ENCODE measurements at places on chromosomes 7 and 10.

- no peak for DNase-seq
These were observed 399.0 kb downstream of the GRID1 start for GRCh38 chr10:85967594-85967993.

DNA sequence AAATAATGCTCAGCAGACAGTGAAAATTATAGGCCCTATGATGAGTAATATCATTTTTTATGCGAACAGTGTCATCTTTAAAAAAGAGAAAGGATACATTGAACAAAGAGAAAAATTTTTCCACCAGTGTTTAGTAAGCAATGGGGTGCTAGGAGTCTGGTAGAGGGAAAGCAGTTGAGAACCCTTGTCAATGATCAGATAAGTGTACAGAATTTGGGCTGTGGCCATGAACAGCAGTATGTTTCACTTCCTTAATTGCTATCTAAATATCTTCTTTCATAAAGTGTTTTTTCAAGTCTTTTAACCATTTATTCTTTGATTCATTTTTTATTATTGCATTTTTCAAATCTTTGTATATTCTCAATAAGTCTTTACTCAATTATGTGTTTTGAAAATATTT is 750.7 kb upstream of the KCND2 start:
- peak; percentile 28 for DNase-seq

DNA sequence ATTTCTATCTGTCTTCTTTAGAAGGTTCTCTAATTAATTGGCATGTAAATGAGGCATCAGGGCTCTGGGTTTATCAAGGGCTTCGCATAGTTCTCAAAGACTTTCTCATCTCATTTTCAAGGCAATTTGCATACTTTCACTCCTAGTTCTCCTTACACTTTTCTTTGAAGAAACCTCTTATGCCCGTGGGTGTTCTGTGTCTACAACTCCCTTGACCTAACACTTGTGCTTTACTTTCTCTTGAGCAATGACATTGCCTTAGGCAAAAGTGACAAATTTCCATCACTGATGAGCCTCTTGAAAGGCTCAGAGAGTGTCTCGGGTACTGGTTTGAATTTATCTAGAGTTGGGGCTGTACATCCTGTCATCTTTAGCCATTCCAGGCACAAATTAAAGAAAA is 74.7 kb upstream of the ITPRID1 start:
- DNase-seq = no peak

DNA sequence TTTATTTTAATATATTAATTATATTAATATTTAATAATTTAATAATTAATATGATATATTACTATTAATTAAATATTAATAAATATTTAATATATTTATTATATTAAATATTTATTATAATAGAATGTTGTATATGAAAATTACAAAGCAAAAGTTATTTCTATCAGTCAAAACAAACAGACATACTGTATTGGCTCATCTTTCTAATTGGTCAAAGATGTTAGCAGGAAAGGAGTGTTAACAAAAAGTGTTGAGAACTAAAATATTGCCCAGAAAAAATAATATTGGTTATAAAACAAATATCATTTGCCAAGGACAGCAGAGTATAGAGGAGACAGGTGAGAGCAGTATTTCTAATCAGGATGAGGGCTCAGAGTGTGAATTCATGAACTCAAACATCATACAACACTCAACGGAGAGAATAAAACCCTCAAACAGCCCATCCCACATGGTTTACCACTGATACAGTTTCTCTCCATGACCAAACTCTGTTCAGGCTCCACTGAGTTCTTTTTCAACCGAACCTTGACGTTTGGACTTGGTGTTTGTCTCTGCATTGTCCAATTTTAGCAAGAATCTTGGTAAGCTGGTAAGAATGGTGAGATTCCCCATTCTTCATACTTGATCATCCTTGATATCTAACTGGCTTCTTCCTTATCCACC is 58.0 kb downstream of the TSPAN12 start:
- no peak for DNase-seq

DNA sequence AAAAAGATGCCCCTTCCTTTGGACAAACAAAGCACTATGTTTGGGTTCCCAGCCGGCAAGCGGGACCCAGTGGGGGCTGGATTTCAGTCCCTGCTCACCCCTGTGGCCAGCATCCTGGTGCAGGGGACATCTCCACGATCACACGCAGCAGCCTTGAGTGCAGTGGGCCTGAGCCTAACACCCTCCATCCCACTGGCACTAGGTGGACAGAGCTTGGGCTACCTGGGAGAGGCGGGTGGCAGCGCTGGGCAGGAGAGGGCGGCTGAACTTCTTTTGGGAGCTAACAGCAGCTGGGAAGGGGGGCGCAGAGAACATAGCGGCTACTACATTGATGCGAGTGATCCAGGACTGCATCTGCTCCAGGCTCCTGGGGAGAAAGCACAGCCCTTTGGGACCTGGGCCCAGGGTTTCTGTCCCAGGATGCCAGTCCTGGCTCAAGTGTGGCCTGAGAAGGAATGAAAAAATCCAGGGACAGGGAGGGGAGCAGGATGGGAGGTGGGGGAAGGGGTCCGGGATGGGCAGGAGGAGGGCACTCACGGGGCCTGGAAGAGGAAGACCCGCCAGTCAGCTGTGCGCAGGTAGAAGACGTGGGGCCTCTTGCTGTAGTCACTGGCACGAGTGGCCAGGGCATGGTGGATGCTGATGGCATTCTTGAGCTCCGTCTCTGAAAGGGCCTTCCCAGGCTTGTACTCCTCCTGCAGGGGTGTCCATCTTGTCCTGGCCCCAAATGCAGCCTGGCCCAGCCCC is 9.0 kb downstream of the NFKB2 start:
- DNase-seq = no peak

DNA sequence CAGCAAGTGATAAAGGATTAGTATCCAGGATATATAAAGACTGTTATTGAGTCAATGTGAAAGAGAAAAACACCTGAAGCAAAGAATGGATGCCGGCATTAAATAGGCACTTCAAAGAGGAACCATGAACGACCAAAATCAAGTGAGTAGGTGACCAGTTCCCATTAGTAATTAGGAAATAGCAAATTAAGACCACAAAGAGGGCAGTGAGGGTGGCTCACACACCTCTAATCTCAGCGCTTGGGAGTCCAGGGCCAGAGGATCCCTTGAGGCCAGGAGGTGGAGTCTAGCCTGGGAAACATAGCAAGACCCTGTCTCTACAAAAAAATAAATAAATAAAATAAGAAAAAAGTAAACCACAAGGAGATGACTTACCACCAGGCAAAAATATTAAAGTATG is 1.5 kb upstream of the ANTXRL start:
- DNase-seq = no peak

DNA sequence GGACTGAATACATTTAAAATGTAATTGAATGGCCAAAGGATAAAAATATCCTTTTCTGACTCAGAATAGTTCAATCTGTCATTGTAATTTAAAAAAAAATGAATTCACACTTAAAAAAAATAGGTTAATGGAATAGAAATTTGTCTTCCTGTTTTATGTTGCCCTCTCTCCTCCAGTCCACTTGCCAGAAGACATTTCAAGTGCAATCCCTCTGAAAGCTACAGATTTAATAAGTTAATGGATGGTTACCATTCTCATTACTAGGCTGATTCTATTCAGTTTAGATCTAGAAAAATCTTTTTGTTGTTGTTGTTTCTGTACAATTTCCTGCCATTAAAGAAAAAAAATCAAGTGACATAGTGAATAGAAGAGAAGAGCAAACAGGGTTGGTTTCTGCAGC is 142.9 kb downstream of the SKAP2 start:
- DNase-seq = no peak

- DNase-seq = no peak
These were observed 102.1 kb upstream of the TMEM168 start for GRCh38 chr7:112892263-112892662.

GRCh38 chr7:18096087-18096486 is 68.4 kb upstream of the PRPS1L1 start:
- DNase-seq = no peak

- DNase-seq = peak; percentile 81
These were observed 23.8 kb downstream of the SEMA3C start for GRCh38 chr7:80895056-80895455.

DNA sequence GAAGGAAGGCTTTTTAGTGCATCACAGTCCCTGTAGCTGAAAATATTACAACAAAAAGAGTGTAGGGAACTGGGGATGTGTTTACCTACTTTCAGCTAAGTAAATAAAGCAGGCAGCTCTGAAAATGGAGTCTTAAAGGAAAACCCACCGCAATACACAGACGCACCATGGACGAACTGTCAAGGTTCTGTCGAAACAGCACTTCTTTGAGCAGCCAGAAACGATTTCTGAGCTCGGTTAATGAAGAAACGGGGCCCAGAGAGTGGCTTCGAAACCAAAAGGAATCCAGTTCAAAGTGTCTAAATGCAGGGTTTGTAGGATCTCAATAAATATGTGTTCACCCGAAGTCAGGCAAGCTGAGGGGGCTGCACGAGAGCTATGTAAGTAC is 275.4 kb upstream of the NEBL start:
- no peak for DNase-seq

DNA sequence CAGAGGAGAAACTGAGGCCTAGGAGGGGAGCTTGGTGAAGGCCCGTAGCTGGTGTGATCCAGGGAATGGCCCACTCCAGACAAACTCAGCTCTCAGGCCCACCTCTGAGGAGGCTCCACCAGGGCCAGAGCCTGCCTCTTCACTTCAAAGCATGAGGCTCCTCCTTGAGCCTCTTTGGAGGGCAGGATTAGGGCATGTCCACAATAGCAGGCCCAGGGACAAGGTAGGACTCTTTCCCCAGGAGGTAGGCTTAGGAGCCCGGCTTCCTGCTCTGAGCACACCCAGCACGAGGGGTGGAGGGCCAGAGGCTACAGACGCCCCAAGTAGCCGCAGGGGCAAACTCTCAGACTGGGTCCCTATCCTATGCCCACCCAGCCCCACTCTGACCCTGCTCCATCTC is 164.6 kb upstream of the ZMIZ1 start:
- DNase-seq = no peak

DNA sequence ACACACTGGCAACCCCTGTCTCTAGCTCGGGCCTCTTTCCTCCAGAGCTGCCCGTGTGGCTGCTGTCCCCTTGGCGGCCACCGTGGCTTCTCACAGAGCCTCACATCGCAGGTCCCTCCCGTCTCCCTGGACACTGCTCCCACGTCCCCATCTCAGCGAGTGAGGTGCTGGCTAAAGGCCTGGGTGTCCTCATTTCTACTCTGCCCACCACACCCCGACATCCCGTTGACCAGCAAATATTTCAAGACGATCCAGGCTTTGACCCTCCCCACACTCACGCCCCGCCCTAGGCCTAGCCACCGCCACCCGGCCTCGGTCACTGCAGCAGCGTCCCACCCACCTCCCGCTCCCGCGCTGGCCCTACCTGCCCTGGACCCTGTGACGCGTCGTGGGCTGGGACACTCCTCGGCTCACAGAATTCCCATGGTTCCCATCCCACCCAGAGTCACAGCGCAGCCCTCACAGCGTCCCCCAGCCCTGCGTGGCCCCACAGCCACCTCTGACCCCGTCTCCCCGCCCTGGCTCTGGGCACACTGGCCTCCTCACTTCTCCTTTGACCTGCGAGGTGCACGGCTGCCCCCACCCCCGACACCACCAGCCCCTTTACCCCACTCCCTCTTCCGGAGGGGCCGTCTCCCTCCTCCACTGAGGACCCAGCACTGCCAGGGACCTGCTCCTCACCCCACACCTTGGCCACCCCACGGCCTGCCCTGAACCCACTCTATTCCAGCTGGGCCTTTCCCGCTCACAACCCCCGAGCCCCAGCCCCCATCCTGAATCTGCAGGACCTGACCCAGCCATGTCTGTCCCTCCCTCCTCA is 6.9 kb downstream of the ADAP1 start:
- DNase-seq = no peak

DNA sequence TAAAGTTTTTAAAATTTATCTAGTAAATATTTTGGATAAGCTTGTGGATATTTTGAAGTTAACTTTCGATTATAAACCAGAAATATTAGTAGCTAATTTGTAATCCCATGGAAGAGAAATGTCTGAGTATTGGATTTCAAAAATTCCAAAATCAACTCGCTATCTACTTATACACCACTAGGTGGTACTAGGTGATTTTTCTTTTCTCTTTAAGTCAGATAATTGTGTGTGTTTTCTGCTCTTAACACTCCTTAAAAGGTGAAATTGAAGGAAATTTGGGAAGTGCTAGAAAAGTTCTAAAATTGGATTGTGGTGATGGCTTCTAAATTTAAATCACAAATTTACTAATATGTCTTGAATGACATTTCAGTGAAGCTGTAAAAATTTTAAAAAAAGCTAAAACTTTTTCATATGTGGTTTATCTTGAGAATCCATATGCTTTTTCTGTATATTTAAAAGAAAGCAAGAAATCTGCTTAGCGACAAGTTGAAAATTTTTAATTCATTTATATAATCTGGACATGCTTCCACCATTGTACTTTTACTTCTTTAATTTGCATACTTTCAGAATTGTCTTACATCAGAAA is 90.2 kb downstream of the IPMK start:
- peak; percentile 68 for DNase-seq

- DNase-seq = no peak
These were observed 285 bp downstream of the CSTF2T start for GRCh38 chr10:51699145-51699474.

DNA sequence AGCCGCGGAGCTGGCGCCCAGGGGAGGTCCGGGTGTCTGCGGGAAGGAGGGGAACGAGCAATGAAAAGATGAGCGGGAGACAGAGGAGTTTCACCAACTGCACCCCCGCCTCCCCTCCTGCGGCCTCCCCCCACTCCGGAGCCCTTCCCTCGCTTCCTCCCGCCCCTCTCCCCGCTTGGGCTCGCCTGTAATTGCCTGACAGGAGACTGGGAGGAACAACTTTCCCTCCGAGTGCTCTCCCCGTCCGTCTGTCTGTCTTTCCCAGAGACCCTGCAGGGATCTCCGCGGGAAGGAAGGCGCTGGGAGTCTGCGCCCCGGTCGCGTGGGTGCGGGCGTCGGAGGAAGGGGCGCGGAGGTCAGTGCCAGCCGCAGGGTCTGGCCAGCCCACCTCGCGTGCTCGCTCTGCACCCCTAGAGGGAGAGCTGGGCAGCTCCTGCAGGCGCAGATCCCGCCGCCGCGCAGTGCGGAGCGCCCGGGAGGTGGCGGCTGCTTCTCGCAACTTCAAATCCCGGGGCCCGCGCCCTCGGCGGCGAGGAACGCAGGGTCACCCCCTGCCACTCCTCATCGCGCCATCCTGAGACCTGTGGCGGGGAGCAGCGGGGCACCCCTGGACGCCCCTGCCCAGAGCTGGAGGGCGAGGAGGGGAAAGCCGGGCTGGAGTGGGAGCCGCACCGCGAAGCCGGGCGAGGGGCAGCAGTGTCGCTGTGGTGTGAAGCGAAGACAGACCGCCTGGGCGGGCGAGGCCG is 511 bp upstream of the NRP1 start:
- DNase-seq = peak; percentile 62

GRCh38 chr7:127766831-127767459 is 115.0 kb downstream of the SND1 start:
- no peak for DNase-seq

DNA sequence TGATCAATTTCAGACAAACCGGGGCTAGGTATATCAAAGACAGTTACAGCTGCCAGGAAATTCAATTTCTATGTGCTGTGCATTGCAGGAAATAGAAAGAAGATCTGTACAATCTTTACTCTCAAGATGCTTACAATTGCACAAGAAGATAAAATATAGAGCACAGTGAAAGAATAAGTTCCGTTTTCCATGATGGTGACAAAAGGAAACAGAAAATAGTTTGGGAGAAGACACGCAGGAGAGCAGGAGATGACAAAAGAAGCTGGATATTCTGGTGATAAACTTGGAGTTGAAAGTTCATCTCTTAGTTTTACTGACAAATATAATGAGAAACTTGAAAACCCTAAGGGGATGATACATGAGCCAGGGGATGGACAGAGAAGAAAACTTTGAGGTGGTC is 646.0 kb downstream of the PARD3 start:
- DNase-seq = no peak

Data from OCI-M1 (cell line).